ENCODE measurements at places on chromosomes 16 and 17.

- DNase-seq, result no peak
Observed at GRCh38 chr16:65069766-65070165, 52.1 kb downstream of the CDH11 start.

DNA sequence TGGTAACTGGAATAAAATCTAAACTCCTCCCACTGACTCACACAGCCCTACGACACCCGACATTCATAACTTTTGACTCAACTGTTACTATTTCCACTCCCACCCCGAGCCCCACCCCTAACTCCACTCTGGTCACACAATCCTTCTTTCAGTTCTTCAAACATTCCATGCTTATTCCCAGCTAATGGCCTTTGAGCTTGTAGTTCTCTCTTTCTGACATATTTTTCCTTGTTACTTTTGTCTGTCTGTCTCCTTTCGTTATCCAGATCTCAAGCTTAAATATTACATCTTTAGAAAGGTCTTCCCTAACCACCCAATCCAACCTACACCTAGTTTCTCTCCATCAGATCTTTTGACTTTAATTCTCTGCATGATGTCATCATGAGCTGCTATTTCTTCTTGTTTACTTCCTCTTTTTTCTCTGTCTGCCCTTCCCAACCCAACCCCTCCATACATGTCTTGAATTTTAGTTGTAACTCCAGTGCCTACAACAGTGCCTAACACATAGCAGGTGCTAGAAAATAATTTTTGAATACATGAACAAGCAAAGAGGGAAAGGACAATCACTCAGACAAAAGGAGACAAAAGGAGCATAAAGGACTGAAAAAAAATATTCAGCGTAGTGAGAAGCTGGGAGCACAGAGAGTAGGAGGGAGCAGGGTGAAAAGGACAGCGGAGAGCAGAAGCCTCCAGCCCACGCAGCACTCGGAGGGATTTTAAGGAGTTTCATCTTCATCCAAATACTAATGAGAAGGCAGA, 65.2 kb upstream of the SMIM36 start:
- no peak for DNase-seq

- no peak for DNase-seq
Observed at GRCh38 chr16:83738923-83739503, 68.8 kb upstream of the HSBP1 start.

- DNase-seq, result no peak
Observed at GRCh38 chr17:55500103-55500502, 11.1 kb downstream of the SMIM36 start.

GRCh38 chr17:33292201-33292980, 704 bp downstream of the ASIC2 start:
- peak; percentile 67 for DNase-seq

- no peak for DNase-seq
Observed at GRCh38 chr17:63451150-63451549, 5.0 kb upstream of the CYB561 start.

DNA sequence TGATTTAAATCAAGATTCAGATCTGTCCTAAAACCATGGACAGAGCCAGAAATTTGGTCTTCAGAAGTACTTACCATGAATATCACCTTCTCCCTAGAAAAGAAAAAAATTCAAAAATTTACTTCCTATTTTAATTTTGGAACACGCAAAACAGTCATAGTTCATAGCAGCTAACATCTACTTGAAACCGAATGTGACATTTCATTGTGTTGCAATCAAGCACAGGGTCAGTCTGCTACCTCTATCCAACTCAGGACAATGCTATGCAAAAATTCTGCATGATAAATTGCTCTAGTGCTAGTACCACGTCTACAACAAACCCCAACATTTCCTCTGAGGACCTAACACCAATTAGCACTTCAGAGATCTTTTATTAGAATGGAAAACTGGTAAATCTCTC, 7.7 kb downstream of the JPT1 start:
- DNase-seq, result no peak

DNA sequence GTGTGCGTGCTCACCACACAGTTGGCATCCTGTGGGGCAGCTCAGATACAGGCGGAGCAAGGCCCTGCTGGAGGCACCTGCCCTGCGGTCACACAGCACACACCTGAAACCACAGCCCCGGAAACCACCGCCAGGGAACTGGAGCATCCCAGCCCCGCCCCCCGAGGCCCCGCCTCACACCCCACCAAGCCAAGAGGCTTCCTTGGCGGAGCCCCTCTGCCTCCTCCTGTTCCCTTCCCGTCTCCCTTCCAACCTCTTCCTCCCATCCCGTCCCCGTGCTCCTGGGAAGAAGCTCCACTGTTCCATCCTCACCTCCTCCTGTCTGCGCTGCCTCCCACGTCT, 205.5 kb downstream of the NTN1 start:
- DNase-seq, result no peak

GRCh38 chr17:7873051-7873450, 15.2 kb downstream of the CYB5D1 start:
- no peak for DNase-seq

DNA sequence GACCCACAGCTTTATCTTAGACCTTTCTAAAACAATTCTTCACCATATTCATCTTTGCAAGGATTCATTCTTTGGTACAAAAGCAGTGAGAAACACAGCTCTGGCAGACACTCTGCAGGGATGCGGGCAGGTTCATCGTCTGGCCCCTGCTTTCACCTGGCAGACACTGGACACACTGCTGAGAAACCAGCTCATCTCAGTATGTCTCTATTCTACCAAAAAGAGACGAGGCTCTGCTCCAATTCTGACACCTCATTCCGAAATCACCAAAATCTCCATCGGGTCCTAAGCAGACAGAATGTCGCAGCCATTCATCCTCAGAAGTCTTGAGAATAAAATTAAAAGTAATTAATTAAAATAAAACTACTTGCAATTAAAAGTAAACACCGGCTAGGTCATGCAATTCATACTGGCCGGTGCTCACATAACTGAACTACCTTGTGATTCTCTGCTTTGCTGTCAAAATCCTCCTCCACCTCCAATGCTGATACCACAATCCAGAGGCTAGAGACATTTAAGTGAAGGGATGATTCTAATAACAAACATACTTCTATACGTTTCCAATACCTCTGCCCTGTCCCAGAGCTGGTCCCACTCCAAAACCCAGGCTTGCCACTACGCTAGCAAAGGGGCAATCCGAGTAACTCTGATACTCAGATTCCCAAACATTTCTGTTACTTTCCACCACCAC, 1.3 kb downstream of the RNF157 start:
- DNase-seq, result no peak

DNA sequence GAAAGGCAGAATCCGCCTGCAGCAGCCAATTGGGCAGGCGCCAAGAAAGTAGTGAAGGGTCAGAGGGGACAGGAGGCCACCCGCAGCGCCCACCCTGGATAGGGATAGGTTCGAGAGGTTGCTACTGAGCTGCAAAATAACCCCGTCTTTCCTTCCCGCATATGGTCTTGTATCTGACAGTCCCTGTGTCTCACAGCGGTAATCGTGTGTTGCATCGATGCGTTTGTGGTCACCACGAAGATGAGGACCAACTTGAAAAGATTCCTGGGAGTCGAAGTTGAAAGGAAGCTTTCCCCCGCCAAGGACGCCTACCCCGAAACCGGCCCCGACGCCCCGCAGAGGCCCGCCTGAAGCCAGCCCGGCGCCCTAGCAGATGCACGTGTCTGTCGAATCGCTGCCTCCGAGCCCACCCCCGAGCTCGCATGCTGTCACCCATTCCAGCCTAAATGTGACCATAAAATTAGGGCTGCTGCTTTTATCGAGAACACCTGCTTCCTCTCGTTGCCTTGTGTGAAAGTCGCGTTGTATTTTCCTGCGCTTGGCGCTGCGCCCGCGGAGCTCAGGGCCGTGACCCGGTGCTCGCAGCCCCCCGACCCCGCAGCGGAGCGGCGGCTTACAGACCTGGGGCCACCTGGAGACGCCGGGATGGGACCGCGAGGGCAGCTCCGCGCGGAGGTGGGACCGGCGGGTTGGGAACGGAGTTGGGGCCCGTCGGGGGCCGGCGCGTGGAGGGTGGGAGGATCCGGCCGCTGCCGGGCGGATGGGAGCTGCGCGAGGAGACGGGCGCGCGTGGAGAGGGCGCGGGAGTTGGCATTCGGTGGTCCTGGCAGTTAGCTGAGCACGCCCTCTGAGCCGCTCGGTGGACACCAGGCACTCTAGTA, at the start of gene CMTM2:
Gene CMTM2, plus strand, starts transcription at position 813 of the 881 bp plus-strand sequence. CDS start 145 bp downstream, outside the sequence.
- DNase-seq, result no peak

GRCh38 chr16:65531475-65531874, 409.6 kb upstream of the CDH11 start:
- DNase-seq, result no peak

- DNase-seq, result no peak
Observed at GRCh38 chr17:8838551-8839095, 28.9 kb downstream of the PIK3R6 start.

DNA sequence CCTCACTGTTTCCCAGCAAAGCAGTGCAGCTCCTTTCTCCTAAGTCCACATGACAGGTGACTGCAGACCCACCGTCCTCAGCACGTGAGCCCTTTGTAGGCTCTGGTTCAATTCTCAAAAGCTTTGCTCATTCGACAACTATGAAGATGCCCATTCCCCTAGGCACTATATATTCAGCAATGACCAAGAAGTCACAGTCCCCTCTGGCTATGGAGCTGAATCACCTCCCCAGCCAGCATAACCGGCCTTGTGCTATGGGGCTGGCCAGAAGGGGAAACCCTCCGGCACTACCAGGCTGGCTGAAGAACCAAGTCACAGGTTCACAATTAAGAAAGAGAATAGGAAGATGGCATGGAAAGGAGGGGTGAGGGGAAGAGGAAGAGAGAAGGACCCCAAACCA, 139.7 kb downstream of the WSCD1 start:
- DNase-seq, result no peak

DNA sequence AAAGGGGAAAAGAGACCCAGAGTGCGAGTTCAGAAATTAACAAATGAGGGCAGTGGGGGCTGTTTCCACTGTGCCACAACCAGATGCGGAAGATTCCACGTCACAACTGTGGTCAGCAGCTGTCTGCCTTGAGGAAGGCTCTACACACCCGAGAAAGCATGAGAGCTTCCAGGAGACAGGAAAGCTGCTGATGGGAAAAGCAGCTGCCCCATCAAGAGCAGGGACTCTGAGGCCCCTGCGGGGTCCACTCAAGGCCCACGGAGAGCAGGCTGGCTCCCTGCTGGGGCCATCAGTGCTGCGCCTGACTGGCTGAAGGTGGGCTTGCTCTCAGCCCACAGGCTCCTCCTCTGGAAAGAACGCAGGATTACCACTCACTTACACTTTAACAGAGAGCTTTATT, 14.8 kb upstream of the TRAP1 start:
- no peak for DNase-seq

GRCh38 chr16:65975049-65975708, 391.3 kb upstream of the CDH5 start:
- no peak for DNase-seq

- no peak for DNase-seq
Observed at GRCh38 chr16:82425661-82426060, 201.1 kb upstream of the CDH13 start.

- peak; percentile 7 for DNase-seq
Observed at GRCh38 chr17:60151355-60151754, 1.6 kb downstream of the CA4 start.

DNA sequence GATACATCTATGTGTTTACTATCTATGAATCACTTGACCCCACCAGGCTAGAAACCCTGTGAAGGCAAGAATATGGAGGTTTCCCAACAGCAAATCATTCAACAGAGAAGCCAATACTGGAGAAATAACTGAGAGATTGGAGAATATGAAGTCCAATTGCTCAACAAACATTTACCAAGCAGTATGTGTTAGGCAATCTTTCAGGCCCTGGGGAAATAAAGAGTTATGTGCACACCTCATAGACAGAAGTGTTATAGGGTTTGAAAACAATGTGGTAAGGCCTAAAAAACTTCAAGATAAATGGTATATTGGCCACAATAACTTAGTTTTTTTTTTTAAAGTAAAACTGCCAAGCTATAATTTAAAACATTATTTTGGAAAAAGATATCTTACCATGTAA, 1245.8 kb downstream of the CDH11 start:
- DNase-seq, result no peak

- DNase-seq, result no peak
Observed at GRCh38 chr17:59870482-59870881, 22.3 kb downstream of the TUBD1 start.

- peak; percentile 20 for DNase-seq
Observed at GRCh38 chr17:69434164-69434579, 19.7 kb downstream of the MAP2K6 start.

- DNase-seq, result peak; percentile 59
Observed at GRCh38 chr17:65678546-65678945, 117.1 kb upstream of the AXIN2 start.

DNA sequence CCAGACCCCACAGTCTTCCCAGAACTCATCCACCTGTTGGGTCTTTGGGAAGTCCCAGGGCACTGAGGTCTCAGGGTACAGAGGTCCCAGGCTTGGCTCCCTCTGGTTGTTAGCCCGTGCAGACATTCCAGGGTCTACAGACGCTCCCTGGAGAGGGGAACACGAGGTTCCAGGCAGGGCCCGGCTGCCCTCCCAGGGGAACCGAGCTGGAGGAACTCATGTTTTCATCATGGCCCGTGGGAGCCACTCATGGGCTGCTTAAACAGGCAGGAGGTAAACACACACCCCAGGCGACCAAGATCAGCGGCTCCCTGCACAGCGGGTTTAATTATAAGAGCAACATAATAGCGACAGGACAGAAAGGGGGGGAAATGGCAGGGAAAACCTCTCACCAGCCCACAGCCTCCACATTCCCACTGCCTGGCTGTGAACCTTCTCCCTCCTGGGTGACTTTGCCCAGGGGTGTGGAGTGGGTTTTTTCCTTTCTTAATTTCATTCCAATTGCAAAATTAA, 36.5 kb downstream of the TRARG1 start:
- DNase-seq, result peak; percentile 94

DNA sequence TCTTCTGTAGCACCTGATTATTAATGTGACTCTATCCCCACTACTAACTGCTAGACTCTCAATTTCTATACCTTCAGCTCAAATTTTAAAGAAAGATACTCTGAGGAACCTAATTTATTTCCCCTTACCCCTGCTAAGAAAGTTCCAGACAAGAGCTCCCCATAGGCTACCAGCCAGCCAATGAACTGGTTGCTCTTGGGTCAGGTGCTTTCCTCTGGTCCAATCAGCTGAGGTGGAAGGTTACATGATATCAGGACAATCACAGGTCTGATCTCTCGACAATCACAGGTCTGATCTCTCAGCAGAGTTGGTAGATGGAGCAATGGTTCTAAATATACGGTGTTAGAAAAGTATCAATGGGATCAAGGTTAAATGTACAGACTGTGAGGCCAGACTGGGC, 86.8 kb downstream of the AXIN2 start:
- DNase-seq, result no peak

GRCh38 chr17:56171186-56171959, 18.1 kb downstream of the ANKFN1 start:
- no peak for DNase-seq

DNA sequence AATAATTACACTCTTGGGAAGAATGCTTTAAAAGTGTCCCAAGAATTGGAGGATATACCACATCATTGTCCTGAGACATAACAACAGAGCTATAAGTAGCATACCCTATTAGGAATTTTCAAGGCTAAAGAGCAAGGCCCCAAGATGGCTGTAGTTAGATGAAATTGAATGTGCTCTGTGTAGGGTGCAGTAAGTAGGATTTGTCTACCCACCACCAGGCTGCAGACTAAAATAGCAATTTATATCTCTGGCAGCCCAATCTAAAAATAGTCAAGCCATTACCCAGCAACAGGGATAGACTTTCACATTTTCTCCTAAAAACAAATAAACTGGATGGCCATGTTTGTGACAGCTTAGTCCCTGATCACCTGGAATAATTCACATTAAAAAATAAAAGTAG, 5.6 kb downstream of the MMD start:
- no peak for DNase-seq

GRCh38 chr16:22727285-22728166, 86.4 kb upstream of the HS3ST2 start:
- peak; percentile 54 for DNase-seq

GRCh38 chr17:16987830-16988601, 16.1 kb upstream of the TNFRSF13B start:
- DNase-seq, result no peak

Measured in NCI-H1417 (cell line).